ENCODE measurements at places on chromosomes 13 and 19. TPM values are rescaled to one million over a fixed set of nuclear protein-coding genes. Genes with fewer than 3 reads are reported as not detected.

PDE4C gene
- total RNA-seq, result 0.55 TPM

CCDC169 gene
- total RNA-seq, result 0.12 TPM

CRB3 gene
- total RNA-seq, result 1.3 TPM

UCHL3 gene
- total RNA-seq, result 32.5 TPM

COL5A3 gene
- 0.03 TPM for total RNA-seq

ICAM5 gene
- total RNA-seq, result 0.35 TPM

KCNK6 gene
- 13.5 TPM for total RNA-seq

All from activated naive CD4-positive, alpha-beta T cell treated with anti-CD3 and anti-CD28 coated beads, Interleukin-2, amount 10 ng/mL, durations not matched to agents 5 hours and 36 hours (primary cell).